ENCODE measurements at places on chromosomes 11 and 22.
A peak's percentile ranks its signal among the peaks of the same experiment; 100 is the strongest.

GRCh38 chr11:81869351-81870065 is 864.2 kb downstream of the FAM181B start:
- no peak for DNase-seq

DNA sequence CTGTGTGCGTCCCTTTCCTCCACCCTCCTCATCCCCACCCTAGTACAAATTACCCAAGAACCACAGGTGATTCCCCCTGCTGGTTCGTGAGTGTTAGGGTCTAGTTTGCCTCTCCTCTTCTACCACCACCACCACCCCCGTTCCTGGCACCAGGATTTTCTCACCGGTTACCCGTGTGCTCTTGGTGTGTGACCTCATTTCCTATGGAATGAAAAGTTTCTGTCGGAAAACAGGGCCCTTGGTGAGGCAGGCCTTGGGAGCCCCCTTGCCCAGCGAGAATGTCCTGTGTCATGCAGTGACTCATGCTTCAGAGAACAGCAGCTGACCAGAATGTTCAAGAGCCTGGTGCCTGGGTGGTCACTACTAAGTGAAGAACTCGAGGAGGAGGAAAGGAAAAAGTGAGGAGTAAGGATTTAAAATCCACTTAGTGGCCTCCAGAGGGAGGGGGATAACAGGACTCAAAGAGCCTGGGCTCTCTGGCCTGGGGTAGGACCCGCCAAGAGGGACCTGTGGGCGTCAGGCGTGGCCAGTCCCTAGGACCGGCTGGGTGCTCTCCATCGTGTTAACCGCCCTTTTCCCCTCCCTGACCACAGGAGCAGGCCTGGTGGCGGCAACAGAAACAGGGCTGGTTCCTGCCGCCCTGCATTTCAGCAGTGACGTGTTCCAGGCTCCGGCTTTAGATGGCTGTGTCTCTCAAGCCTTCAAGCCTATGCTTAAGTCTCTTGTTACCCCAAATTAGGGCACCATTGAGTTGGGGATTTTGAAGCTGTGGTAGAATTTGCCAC is 30.2 kb downstream of the C22orf31 start:
- peak; percentile 79 for DNase-seq

DNA sequence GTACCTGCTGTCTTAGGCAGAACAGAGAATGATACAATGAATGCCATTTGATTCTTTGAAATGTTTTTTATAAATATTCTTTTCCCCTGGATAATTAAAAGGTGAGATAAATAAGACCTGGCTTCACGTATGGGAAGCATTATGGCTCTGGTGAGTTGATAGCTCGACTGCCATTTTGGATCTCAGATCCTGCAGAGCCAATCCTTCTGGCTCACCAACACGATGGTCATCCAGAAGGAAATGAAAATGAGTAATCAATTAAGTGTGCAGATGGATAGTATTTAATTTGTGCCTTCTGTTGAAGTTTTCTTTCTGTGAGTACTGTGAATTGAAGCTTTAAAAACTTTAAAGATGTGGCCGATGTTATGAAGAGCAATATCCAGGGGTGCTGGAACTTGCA is 2.7 kb downstream of the TNRC6B start:
- DNase-seq, result no peak

DNA sequence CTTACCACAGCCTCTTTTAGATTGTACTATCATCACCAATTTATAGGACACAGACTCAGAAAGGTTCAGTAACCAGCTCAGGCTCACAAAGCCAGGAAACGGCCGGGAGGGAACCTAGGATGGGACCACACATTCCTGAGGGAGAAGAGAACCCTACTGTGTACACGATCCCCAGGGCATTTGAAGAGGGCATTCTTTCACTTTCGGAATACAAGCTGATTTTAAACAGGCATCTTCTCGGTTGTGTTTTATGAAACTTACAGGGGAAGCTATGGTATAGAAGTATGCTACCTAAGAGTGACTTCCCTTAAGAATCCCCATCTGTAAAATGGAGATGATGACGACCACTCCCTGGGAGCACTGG is 19.0 kb downstream of the SMCO4 start:
- DNase-seq, result no peak

- no peak for DNase-seq
Measured at GRCh38 chr11:19410032-19410431, 169.3 kb upstream of the E2F8 start.

- DNase-seq, result no peak
Measured at GRCh38 chr22:17369439-17370025, at the start of gene CECR2. Gene CECR2 (plus strand): TSS chr22:17369460. CDS start chr22:17369784, 324 bp downstream.

DNA sequence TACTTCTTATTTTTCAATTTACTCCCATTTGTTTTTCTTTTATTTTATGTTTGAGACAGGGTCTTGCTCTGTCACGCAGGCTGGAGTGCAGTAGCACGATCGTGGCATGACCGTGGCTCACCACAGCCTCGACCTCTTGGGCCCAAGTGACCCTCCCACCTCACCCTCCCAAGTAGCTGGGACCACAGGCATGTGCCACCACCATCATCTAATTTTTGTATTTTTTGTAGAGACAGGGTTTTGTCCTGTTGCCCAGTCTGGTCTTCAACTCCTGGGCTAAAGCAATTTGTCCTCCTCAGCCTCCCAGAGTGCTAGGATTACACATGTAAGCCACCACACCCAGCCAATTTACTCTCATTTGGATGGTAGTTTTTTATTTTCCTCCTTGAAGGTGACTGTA is 679.3 kb upstream of the CCDC179 start:
- DNase-seq, result no peak

DNA sequence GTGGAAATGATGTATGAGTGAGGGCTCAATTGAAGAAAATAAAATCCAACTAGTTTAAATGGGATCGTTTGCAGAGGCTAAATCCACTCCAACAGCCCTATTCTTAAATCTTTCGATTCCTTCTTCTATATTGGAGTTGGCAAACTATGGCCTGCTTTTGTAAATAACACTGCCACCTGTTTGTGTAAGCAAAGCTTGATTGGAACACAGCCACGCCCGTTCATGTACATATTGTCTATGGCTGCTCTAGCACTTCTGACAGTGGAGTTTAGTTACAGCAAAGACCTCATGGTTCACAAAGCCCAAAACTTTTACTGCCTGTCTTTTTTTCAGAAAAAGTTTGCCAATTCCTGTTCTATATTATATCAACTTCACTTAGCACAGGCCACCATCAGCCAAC is 40.6 kb upstream of the RCN1 start:
- DNase-seq, result no peak

- no peak for DNase-seq
Measured at GRCh38 chr11:58617976-58618557, 4.4 kb upstream of the CNTF start.

DNA sequence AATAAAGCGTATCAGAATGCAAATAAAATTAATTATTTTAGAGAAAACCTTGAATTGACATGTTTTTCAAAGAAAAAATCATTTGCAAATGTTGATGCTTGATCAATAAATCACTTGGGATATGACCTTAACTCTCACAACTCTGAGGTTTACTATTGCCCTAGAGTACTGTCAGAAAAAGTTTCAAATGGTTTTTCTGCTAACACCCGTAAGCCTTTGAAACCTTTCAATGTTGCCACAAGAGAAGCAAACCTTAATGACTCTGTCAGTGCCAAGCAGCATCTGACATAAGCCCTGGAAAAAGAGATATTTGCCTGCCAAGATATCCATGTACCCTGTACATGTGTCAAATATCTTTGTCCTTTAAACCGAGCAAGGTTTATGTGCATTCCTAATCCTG is 384.3 kb upstream of the ARHGAP42 start:
- no peak for DNase-seq

GRCh38 chr11:86715611-86716010 is 43.2 kb upstream of the ME3 start:
- DNase-seq, result no peak

DNA sequence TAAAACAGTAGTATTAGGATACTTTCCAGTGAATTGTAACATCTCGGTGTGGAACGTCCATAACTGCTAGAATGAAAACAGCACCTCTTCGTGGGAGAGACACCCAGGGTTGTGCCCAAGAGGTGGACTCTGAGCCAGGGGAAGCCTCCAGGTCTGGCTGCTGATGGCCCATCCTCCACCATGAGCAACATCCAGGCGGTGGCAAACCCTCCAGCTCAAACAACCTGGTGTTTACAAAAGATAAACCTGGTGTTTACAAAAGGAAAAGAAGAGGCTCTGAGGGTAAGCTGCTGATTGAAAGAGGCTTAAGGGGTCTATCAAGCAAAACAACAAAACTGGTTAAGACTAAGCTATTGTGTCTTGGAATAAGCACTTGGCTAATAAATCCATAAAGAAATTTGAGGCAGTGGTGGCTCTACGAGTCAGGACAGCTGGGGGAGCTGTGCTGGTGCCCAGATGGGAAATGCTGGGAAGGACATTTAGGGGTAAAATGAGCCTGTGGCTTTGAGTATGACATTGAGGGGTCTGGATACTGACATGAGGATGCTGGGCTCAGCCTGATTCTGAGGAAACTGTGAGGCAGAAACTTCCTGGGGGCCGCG is 909.0 kb downstream of the BRD1 start:
- no peak for DNase-seq

- DNase-seq, result no peak
Measured at GRCh38 chr11:92964471-92964870, 5.0 kb upstream of the MTNR1B start.

- DNase-seq, result no peak
Measured at GRCh38 chr22:43723816-43724215, 88.3 kb downstream of the EFCAB6 start.

- DNase-seq, result no peak
Measured at GRCh38 chr22:44613196-44613595, 88.8 kb upstream of the PRR5 start.

DNA sequence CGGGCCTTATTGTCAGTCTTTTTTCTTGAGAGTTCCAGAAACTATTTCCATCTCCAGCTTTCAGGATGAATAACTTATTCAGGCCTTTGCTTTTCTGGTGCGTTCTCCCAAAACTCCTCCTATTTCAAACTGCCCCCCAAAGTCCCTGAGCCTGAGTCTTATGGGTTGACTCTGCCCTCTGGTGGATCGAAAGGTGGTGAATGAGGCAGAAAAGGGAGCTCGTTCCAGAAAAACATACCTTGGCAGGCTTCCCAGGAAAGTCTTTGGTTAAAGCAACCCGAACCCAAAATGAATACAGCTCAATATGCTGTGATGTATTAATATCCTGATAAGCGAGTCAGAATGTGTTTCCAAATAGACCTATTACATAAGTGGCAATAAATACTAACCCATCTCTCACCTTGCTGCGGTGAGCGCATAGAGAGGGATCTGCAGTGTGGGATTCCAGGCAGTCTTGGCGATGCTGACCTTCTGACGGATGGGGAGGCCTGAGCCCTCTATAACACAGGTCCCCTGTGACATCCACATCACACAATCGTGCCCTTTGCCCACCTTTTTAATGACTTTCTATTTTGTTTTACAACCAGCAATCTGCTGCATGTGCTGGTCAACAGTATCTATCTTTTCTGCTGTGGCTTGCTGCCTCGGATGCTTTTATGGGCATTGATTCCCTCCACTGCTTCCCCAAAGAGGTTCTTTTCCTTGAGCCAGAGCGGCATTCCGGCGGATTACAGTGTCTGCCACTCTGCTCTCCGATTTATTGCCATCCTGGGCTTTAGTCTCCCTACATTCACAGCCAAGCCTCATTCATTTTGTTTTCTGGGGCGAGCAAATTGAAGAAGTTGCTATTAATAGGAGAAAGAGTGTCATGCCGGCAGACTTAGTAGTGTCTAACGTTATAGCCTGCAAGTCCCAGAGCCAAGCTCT is 756.8 kb downstream of the NTM start:
- DNase-seq, result no peak

DNA sequence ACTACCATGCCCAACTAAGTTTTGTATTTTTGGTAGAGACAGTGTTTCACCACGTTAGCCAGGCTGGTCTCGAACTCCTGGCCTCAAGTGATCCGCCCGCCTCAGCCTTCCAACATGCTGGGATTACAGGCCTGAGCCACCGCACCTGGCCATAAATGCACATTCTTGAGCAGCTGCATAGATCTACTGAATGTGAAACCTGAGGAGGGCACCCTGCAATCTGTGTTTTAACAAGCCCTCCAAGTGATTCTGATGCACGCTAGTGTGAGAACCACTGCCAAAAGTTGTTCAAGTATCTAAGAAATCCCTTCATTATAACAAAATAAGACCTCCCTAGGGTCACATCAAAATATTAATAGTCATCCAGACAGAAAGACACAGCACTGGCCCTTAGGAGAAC is 89.3 kb downstream of the RDX start:
- no peak for DNase-seq

GRCh38 chr11:113729456-113729855 is 23.3 kb upstream of the TMPRSS5 start:
- no peak for DNase-seq

- DNase-seq, result no peak
Measured at GRCh38 chr11:76030968-76031590, 175.2 kb downstream of the WNT11 start.

GRCh38 chr22:45774001-45774670 is 102.5 kb downstream of the ATXN10 start:
- DNase-seq, result no peak

- no peak for DNase-seq
Measured at GRCh38 chr11:74418509-74418895, 20.3 kb upstream of the PGM2L1 start.

- DNase-seq, result no peak
Measured at GRCh38 chr11:107916671-107917241, 11.5 kb upstream of the RAB39A start.

DNA sequence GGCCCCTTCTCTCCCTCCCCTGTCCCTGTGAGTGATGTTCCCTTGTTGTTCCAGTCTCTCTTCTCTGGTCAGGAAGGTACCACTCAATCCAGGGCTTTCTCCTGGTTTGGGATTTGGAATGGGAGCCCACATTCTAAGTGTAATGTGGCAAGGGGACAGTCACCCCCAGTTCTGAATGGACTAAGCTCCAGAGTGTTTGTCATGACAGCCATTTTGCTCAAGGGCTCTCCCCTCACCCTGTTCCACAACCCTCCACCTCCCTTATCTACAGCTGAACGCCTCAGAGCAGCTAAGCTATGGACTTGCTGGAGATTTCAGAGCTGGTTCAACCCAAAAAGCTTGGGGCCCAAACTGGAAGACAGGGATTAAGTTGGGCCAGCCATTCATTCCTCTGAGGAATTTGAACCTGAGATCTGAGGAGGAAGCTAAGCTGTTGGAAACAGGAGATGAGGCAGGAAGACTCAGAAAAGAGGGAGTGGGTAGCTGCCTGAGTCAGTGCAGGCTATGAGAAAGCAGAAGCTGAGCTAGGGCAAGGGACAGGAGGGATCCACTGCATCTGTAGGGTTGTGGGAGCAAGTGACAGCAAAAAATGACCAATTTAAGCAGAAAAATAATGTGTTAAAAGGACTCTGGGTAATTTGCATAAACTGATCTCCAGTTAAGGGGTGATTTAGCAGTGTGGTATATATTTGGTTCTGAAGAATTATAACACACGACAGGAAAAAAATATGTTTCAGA is 22.9 kb upstream of the FCHSD2 start:
- DNase-seq, result no peak

DNA sequence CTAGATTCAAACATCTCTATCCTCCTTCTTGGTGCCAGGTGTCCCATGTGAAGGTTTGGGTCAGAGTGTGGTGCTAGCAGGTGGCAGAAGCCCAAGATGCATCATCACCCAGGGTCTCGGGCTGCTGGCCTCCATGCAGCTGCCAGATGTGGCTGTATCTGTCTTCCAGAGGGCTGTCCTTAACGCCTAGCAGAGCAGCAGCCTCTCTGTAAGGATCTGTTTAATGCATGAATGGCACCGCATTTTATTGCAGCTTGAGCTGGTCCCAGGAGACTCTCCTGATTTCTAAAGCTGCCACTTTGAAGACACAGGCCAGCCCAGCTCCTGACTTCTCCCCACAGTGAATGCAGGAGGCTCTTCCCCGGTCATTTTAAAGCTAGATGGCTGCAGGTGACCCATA is 26.3 kb downstream of the SLC1A2 start:
- DNase-seq, result no peak

Data from thoracic aorta (tissue), 2 donors.